ENCODE measurements at places on chromosomes 1 and 21.

DNA sequence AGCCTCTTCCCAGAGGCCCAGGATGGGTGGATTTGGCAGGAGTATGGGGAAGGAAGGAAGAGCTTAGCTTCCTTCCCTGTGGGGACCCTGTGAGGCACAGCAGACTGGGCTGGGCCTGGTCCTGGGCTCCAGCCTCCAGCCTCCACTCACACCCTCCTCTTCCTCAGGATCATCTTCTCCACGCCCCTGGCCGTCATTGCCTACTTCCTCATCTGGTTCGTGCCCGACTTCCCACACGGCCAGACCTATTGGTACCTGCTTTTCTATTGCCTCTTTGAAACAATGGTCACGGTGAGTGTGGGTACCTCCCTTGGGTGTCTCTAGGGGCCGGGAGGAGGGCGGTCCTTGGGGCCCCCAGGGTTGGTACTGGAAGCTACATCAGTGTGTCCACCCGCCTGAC is 10.1 kb downstream of the MFSD2A start:
- no peak for DNase-seq

DNA sequence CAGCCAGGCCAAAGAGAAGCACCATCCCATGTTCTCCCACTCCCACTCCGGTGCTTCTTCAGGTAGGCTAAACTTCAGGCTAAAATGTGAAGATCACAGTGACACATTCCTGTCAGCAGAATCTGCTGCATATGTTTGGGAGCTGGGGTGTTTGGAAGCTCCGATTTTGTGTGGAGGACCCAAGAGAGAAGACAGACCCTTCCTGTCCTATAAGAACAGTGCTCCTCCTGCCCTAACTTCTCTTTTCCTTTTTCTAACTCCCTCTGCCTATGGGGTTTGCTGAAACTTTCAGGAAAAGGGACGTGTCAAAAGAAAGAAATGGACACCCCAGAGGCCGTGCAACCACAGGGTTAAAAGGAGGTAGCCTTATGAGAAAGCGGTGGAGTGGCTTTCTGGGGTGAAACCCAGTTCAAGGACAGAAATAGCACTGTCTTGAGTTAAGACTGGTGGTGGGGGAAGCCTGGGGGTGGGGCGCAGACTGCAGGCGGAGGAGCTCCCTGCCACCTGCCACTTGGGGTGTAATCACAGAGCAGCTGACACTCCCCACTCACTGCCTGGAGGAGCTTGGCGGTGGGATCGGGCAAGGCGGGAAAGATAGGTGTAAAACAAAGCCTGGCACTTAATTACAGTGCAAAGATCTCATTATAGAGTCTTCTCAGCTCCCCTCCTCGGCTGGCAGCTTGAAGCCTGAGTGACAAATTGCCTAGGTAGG is 645 bp upstream of the TLR5 start:
- no peak for DNase-seq

DNA sequence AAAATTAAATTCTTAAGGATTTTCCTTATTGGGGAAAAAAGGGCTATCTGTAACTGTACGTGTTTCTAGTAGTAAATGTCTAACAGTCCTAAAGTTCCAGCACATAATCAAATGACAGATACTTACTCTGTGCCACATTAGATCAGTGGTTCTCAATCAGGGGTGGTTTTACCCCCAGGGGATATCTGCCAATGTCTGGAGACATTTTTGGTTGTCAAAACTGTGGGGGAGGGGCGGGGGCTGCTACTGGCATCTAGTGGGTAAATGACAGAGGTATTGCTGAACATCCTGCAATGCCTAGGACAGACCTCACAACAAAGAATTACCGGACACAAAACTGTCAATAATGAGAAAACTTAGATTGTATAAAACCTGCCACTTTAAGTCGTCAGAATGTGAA is 33.4 kb upstream of the PTPRC start:
- DNase-seq, result no peak

GRCh38 chr21:17529648-17530047 is 16.8 kb downstream of the CXADR start:
- DNase-seq, result no peak

DNA sequence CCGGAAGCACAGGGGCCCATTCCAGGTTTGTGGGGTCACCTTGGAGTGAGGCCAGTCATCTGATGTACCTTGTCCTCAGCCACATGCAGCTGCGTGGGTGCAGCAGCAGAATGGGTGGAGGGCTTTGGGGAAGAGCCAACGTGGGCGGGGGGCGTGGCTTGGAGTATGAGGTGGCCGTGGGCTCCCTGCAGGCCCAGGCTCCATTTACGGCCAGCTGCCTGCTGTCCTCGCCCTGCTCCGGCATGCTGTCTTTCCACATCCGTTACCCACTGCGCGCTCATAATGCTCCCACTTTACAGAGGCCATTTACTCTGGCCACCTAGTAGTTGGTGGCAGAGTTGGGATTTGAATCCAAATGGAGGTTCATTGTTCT is 27.8 kb upstream of the TINAGL1 start:
- no peak for DNase-seq

- DNase-seq, result no peak
Observed at GRCh38 chr1:206944703-206945102, 1.6 kb downstream of the PIGR start.

GRCh38 chr1:187451238-187451637 is 622.5 kb downstream of the PLA2G4A start:
- no peak for DNase-seq

DNA sequence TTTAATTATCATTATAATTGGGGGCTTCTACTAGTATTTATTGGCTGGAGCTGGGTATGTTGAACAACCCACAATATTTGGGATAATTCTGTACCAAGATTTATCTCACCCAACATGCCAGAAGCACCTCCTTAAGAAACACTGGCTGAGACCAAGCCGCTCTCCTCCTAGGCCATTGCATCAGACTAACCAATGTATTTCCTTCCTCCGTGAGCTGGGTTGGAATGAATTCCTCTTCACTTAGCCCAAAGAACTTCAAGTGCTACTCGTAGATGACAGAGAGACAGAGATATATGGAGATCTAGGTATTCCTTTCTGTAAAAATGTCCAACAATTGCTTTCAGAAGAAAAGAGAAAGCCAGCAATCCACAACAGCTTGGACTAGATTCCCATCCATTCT is 87.2 kb upstream of the ETS2 start:
- DNase-seq, result no peak

GRCh38 chr1:115184951-115185331 is 95.6 kb upstream of the TSPAN2 start:
- no peak for DNase-seq

Data from COLO829 (cell line).